COLO829 (cell line): ENCODE measurements at places on chromosomes 4 and X.

GRCh38 chr4:16416601-16417000, 190.3 kb upstream of the TAPT1 start:
- DNase-seq, result no peak

DNA sequence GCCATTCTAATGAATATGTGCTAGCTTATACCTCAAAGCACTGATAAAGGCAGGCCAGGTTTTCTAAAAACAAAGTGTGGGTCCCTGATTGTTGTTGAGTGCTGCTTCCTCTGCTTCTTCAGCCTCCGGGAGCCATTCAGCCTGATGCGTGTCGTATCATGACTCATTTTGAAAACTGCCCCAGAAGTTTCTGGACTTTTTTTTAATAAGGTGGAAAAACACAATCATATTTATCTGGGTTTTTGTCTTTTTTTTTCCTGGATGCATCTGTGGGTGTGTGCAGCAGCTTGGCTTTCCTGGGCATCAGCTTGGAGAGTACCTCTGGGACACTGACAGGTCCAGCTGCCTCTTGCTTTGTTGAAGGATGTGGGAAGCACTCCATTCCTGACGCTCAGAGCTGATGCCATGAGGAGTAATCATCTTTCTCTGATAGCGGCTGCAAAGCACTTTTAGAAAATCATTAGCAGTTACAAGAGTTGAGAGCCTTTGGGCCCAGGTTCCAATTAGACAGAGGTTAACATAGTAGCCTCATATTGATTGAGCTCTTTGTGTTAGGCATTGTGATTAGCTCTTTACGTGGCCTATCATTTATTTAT, 66.9 kb downstream of the PARM1 start:
- DNase-seq, result no peak

- DNase-seq, result no peak
Observed at GRCh38 chrX:9884031-9884779, 83.0 kb upstream of the CLDN34 start.

DNA sequence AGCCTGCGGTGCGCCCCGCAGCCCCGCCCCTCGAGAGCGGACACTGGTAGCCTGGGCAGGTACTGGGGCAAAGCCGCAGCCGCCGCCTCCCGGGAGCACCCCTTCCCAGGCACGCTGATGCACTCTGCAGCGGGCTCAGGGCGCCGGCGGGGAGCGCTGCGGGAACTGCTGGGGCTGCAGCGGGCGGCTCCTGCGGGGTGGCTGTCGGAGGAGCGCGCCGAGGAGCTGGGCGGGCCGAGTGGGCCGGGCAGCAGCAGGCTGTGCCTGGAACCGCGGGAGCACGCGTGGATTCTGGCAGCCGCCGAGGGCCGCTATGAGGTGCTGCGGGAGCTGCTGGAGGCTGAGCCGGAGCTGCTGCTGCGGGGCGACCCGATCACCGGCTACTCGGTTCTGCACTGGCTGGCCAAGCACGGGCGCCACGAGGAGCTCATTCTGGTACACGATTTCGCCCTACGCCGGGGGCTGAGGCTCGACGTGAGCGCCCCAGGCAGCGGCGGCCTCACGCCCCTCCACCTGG, 401 bp downstream of the SOWAHD start:
- DNase-seq, result no peak

- DNase-seq, result no peak
Observed at GRCh38 chr4:174600391-174600790, 78.1 kb upstream of the HPGD start.
